WERI-Rb-1 (cell line): ENCODE measurements at places on chromosomes 7 and 10.
A peak's percentile ranks its signal among the peaks of the same experiment; 100 is the strongest.

GRCh38 chr7:133575726-133576440 is 323.0 kb downstream of the EXOC4 start:
- no peak for DNase-seq

DNA sequence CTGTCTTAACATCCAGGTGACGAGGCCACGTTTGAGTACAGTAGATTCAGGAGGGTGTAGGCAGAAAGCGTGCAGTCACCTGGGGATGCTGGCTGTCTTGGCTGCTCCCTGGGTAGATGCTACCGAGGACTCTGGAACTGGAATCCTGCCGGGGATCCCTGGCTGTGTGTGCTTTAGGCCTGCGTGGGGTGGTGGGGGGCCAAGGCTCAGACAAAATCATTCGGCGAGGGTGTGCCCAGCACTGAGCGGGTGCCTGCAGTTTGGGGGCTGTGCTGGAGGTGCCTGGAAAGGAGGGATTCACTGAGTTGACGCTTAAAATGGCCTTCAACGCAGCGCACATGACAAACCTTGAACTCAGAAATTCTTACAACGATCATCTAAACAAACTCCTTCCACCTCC is 93.5 kb upstream of the PODXL start:
- DNase-seq = no peak

GRCh38 chr10:117550076-117550475 is 7.5 kb downstream of the EMX2 start:
- DNase-seq = no peak

- DNase-seq = no peak
Measured at GRCh38 chr10:129038522-129038921, 428.5 kb upstream of the MGMT start.

DNA sequence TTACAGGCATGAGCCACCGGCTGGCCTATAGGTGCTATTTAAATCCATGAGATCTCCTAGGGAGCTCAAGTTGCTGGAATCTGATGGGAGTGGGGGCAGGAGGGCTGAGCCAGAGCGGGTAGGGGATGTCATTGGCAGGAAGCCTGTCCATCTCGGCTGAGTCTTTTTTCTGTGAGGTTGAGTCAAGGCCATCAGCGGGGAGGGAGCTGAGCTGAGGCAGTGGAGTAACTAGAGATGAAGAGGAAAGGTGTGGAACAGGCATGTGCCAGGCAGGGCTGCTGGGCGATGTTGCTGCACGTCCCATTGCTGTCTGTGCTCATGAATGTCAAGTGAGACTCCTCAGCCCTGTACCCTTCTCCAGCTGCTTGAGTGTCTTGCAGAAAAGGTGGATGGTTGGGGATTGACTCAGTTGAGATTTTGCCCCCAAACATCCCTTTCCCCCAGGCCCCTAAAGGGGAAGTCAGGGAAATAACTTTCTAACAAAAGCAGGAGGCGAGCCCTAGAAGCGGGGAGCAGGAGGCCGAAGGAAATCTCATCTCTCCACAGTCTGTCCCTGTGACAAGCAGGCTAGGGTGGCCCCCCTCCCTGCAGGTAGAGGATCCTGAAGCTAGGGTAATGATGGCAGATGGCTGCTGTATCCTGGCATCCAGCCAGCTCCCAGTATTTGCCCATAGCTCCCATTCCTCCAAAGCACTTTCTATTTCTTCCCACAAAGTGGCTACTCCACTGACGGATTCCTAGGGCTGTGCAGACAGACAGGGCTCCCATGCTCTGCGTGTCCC is 5.4 kb downstream of the ATP6V1F start:
- peak; percentile 88 for DNase-seq

- no peak for DNase-seq
Measured at GRCh38 chr7:158023157-158023556, 564.5 kb downstream of the PTPRN2 start.

DNA sequence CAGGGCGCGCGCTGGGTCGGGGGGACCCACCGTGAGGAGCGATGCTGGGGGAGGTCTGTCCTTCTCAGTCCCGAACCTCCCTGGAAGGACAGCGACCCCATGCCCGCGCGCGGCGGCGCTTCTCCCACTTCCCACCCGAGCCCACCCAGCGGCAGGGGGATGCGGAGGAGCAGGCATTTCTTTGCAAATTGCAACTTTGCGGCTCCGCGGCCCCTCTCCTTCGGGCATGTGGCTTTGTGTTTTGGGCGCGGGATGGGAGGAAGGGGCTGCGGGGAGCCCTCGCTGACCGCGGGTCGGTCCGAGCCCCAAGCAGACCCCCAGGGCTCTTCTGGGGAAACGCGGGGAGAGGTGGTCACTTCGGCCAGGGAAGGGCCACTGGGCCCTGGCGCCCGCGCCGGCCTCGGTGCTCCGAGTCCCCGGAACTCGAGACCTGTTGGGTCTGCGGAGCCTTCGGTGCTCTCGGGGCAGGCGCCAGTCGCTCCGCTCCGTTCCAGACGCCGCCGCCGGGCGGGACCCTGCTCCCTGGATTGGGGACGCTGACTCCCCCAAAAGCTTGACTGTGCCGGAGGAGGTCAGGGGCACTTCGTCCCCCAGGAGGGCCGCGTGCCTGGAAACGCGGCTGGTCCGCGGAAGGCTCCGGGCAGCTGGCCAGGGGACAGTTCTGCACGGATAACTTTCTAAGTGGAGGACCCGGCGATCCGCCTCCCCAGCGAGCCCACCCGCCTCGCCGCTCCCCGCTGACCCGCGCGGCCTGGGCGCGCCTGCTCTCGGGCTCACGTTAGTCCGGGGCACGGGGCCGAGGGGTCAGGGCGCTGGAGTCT is 164.2 kb upstream of the DPP6 start:
- no peak for DNase-seq

GRCh38 chr10:21330628-21331020 is 194.9 kb downstream of the SKIDA1 start:
- DNase-seq = no peak

GRCh38 chr10:43679509-43679908 is 30.8 kb upstream of the ZNF32 start:
- no peak for DNase-seq

DNA sequence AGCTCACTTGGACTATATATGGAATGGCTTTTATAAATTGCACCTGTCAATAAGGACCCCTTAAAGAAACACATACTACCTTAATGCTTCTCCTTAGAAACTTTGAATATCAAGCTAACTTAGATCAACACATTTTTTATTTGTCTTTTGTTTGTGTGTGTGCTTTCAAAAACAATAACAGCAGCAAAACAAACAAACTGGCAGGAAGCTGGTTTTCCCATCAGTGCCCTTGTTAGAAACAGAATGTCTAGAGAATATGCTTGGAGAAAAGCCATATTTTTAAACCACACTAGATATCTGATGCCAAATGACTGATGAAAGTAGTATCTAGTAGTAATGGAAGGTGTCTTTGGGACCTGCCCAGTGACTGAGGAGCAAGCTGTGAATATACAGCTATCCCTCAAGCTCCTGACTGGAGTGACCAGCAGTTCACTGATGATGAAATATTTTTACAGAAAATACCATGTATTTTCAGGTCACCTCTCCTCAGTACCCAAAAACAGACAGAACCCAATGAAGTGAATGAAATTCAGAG is 1.0 kb downstream of the PDE1C start:
- no peak for DNase-seq

GRCh38 chr7:22356010-22356691 is 803 bp downstream of the RAPGEF5 start:
- peak; percentile 24 for DNase-seq

GRCh38 chr10:63738410-63738809 is 217.2 kb downstream of the REEP3 start:
- DNase-seq = no peak

DNA sequence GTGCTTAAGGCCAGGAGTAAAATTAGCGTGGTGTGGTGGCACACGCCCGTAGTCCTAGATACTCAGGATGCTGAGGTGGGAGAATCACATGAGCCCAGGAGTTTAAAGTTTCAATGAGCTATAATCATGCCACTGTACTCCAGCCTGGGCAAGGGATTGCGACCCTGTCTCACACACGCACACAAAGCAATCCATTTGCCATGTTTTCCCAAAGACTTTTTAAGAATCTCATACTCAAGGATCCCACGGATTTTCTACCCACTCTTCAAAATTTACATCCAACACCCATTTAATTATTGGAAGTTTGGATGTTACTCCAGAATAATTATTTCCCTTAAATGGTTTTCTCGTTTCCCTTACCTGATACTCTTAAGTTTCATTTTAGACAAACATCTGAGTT is 47.9 kb downstream of the IGF2BP3 start:
- DNase-seq = no peak

- no peak for DNase-seq
Measured at GRCh38 chr7:139726485-139726869, 51.3 kb downstream of the HIPK2 start.

GRCh38 chr10:133251388-133252222 is 13.9 kb downstream of the VENTX start:
- no peak for DNase-seq

GRCh38 chr7:29142021-29142727 is 4.2 kb downstream of the CPVL start:
- no peak for DNase-seq

DNA sequence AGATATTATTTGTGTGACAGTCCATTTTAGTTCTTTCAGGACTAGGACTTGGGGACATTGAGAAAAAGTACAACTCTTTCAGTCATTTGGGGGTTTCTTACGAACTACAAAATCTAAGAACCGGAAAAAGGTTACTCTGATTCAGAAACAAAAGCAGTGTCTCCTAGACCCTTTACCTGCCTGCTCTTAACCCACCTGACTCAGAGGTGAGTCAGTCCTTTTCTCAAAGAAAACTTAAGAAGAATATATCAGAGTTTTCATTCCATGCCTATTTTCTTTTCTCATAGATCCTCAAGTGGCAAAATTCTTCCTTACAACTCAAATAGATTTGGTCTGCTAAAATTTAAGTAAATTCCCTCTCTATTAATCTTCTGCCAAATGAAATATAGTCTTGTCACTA is 114.9 kb upstream of the PTN start:
- no peak for DNase-seq

- no peak for DNase-seq
Measured at GRCh38 chr7:111080495-111081105, 10.3 kb upstream of the LRRN3 start.

GRCh38 chr10:58767652-58768051 is 255.0 kb downstream of the BICC1 start:
- DNase-seq = no peak

GRCh38 chr10:48634984-48635557 is 30.2 kb upstream of the ARHGAP22 start:
- no peak for DNase-seq

DNA sequence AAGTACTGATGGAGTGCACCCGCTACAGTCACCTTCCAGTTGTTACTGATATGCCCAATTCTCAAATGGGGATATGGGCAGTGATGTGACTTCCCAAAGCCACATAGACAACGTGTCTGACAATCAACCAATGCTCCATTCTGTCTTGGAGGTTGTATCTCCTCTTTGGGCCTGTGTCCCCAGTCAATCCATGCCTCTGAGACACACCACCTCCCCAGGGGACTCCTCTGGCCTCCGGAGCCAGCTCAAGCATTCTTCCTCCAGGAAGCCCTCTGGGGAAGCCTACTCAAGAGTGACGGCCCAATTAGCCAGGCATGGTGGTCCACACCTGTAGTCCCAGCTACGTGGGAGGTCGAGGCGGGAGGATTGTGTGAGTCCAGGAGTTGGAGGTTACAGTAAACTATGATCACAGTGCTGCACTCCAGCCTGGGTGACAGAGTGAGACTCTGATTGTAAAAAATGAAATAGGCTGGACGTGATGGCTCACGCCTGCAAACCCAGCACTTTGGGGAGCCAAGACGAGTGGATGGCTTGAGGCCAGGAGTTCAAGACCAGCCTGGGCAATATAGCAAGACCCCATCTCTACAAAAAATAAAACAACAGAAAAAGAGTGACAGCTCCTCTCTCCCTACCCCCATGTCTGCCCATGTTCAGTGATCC is 99.5 kb upstream of the TNRC18 start:
- DNase-seq = no peak

DNA sequence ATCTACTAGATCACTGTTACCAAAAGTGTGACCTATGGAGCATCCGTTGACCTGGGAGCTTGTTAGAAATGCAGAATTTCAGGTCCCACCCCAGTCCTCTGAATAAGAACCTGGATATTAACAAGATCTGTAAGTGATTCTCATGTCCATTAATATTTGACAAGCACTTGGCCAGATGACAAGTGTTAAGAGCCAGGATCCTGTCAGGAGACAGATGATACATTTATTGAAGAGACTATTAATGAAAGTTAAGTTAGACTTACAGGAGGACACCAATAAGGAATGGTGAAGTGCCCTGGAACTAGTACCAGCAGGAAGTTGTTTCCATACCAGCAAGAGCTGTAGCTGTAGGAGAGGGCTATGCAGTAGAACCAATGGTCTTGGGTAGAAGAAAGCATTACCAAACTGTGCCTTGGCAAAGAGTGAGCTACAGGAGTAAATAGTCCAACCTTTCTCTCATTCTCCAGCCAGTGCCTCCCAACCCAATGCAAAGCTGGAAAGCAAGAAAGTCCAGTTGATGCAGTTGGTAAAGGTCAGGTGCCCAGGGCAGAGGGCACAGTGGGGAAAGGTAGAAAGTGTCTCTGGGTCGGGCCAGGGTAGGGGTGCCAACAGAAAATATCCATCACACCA is 35.3 kb upstream of the ADD3 start:
- no peak for DNase-seq

DNA sequence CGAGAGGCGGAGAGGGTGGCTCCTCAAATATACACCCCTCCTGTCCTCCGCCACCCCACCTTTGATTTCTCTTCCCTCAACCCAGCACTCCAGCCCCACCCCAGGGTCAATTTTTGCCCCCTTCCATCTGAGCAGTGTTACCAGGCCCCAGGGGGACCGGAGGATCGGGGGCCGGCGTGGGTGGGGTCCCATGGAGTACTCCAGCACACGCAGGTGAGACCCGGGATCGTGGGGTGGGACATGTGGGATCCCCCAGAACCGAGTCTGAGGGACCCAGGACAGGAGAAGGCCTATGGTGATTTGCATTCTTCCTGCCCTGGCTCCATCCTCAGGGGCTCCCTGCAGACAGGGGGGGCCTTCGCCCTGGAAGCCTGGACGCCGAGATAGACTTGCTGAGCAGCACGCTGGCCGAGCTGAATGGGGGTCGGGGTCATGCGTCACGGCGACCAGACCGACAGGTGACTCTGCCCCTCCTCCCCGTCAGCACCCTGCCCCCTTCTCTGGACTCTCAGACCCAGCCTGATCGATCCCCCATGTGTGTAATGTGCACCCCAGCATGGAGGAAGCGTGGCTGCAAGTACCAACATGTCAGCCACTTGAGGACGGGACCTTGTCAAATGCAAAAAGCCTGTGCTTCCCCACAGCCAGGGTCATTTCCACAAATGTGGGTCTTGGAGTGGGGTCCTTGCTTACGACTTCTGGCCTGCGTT is 744 bp downstream of the TRIP6 start:
- no peak for DNase-seq

GRCh38 chr10:99619851-99620710 is at the start of gene SLC25A28:
SLC25A28 (minus strand) TSS chr10:99620439; CDS start chr10:99620335, 104 bp downstream.
- DNase-seq = peak; percentile 17

- DNase-seq = no peak
Measured at GRCh38 chr10:49171326-49172060, 16.7 kb downstream of the TMEM273 start.
